Esophagus squamous epithelium (tissue), 5 donors: ENCODE measurements at places on chromosomes 5 and 9.

DNA sequence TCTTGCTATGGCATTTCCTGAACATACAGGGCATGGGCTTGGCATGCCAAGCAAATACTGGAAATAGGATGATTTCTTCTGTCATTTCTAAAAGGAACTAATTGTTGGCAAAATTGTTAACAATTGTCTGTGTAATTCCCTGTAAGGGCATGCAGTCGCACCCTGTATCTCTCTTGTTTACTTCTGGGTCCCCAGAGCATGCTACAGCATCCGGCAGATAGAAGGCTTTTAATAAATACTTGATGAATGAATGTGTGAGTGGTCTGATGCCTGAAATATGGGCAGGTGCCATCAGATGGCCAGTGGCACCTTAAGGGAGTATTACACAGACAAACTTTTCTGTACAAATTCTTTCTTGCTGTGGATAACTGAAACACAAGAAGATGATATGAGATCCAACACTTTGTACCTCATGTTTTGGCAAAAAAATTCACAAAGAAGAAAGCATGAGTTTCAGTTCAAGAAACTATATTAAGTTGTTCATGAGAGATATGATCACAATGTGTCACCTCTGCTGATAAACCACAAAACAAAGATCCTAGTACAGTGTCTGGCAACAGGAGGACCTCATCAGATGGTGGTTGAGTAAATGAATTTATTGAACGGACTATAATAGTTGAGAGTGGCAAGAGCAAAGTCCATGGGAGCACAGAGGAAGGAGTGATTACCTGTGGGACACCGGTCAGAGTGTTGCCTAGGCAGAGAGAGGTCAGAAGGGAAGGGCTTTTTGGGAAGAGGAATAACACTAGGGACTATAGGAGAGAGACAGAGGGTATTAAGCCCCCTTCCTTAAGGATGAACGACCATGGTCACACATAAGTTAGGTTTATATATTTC is 194.2 kb downstream of the ATP10B start:
- no peak for DNase-seq

- DNase-seq: no peak
Measured at GRCh38 chr5:43427306-43427705, 15.1 kb upstream of the CCL28 start.

DNA sequence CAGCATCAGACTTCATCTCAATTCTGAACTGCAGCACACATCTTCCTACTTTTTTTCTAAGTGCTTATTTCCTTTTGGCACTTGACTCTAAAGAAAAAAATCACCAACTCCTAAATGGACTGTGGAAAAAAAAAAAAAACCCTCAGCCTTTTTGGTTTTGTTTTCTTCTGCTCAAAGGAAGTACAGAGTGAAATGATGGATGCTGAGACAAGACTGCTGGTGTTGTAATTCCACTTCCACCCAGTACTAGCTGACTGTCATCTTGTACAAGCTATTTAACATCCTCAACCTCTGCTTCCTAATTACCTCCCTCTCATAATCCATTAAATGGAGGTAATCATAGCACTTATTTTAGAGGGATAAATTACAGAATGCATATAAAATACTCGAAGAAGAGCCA is 171.5 kb upstream of the GNA14 start:
- no peak for DNase-seq

DNA sequence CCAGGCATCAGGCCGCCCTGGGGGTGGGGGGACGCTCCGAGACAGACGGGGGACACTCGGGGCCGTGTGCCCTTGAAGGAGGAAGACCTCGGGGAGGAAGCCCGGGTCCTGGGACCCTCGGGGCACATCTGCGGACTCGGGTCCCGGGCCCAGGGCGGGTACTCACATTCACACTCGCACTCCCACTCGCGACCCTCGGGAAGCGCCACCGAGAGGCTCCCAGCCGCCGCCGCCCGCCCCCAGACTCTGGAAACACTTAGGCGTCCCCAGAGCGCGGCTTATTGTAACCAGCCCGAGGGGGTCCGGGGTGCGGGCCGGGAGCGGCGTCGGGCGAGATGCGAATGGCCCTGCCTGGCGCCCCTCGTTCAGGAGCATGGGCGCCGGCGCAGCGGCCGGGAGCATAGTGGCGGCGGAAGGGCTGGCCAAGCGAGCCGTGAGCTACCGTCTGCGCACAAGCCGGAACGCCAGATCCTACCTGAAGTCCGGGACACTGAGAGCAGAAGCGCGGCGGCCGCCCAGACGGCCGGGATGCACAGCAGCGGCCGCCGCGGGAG is 559 bp downstream of the ROR2 start:
- DNase-seq: no peak

DNA sequence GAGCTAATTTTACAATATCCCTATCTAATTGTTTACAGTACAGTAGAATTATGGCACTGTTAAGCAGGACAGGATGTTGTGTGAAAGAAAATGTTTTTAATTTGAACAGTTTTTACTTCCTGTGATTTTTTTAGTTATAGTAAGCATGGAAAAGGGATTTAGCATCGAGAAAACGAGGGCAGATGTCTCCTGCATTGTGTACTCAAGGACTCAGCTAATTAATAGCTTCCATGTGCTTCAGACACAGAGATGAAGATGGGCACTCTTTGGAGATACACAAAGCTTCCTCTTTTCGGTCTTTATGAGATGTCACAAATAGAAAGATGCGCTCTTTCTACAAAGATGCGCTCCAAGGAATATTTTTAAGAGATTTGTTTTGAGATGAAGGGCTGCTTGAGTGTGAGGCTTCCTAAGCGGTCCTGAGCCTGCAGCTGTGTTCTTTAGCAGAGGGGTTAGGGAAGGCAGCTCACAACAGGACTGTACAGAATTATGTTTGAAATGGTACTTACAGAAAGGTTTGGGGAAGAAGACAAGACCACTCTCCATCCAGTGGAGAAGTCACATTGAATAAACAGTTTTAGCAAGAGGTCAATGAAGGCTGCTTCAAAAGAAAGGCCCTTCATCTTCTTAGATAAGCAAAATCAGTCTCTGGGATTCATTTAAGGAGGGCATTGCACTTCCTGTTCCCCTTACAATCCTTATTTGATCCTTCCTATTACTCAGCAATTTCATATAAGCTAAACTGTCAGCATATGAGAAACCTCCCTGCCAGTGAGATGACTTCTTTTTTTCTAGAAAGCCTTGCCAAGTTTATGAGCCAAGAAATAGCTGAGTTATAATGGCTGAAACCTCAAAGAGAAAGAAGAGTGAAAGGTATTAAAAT is 311.5 kb downstream of the EFNA5 start:
- no peak for DNase-seq

- DNase-seq: no peak
Measured at GRCh38 chr5:168342151-168342825, 50.8 kb downstream of the WWC1 start.

DNA sequence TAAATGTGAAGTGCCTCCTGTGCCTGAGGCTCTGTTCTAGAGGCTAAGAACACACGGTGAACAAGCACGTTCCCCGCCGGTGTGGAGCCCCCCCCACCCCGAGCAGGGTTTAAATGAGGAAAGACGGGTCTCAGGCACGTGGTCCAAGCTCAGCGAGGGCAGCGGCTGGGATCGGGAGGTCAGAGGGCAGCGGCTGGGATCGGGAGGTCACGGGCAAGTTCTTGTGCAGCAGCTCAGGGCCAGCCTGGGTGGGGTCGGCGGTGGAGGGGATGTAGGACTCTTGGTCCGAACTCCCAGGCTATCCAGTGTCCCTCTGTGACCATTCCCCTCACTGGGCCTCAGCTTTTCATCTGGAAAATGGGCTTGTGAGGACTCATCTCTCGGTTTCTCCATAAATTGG is 2.7 kb upstream of the GBGT1 start:
- DNase-seq: no peak

GRCh38 chr9:304519-305185 is 90.0 kb downstream of the DOCK8 start:
- no peak for DNase-seq

DNA sequence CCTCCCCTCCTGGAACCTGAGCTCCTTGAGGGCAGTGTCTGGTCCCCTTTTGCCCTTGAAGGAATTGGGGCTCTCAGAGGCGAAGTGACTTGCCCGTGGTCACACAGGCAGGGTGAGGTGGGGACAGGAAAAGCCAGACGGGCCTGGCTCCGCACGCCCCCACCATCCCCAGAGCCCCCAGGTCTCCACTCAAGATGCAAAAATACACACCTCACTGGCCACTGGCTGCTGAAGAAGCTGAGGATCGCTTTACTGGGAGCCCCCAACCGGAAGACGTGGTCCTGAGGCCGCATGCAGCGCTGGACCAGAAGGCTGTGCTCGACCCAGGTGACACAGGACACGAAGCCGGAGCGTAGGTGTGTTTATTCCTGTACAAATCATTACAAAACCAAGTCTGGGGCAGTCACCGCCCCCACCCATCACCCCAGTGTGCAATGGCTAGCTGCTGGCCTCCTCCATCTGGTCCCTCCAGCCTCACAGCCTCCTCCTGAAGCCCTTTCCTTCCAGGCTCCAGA is 7.6 kb upstream of the AK1 start:
- DNase-seq: no peak

DNA sequence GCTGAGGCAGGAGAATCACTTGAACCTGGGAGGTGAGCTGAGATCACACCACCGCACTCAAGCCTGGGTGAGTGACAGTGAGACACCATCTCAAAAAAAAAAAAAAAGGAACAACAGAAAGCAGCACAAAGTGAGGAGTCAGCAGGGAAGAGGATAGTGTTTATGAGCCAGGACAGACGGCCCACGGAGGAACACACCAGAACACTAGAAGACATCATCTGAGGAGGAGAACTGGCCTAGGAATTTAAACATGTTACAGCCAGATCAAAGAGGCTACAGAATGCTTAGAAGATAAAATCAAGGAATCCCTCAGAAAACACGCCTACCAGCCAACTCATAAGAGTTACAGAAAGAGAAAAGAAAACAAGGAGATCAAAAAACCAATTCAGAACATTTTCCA is 12.2 kb downstream of the UBAC1 start:
- DNase-seq: no peak

- DNase-seq: no peak
Measured at GRCh38 chr9:86599561-86599960, 245.4 kb upstream of the TUT7 start.

DNA sequence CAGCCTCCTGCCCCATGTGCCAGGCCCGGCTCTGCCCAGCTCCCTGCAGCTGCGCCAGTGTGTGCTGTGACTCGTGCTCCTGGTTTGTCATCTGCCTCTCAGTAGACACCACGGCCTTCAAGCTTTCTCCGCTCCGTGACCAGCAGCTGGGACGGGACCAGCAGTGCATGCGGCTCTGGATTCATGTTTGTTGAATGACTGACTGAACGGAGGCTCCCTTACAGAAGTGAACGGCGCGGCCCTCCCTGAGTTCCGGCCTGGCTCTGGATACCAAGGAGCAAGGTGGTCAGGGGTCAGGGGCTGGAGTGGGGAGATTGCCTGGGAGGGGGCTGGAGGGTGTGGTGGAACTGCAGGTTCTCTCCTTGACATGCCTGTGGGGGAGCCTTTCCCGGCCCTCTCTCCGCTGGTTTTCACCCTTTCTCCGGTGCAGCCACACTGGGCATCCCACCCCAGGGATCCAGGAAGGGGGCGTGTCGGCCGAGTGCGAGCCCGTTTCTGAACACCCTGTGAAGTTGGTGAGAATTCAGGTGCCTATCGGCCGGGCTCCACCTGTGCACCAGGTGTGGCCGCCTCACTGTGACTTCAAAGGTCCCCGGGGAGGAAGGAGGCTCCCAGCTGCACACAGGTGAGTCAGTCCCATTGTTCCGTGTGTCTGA is 11.1 kb upstream of the CEP72 start:
- DNase-seq: no peak

- DNase-seq: no peak
Measured at GRCh38 chr9:137685741-137686420, 67.1 kb downstream of the EHMT1 start.

DNA sequence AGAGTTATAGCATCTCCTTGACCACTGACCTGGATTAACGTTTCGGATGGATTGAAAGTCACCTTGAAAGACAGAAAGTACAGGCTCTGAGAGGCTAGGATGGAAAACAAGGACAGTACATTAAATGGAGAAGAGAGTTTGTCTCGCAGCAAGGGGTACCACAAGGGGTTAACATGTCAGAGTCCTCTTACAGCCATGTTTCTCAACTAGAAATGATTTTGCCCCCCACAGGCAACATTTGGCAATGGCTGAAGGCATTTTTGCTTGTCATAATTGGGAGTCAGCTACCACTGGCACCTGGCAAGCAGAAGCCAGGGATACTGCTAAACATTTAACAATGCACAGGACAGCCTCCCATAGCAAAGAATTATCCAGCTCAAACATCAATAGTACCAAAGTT is 90.8 kb upstream of the EQTN start:
- DNase-seq: no peak

- no peak for DNase-seq
Measured at GRCh38 chr9:136403538-136403914, 3.6 kb upstream of the SNAPC4 start.

DNA sequence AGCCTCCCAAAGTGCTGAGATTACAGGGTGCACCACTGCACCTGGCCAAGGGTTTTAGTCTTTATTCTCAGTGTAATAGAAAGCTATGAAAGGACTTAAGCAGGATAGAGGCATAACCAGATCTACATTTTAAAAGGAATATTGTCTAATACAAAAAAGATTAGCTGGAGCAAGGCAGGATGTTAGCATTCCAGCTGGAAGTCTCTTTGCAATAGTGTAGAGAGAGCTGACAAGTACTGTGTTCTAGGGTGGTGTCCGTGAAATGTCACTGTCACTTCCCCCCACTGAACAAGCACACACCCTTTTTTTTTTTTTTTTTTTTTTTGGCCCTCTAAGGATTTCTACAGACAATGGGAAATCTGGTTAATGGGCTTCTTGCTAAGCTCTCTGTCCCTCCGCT is 24.2 kb upstream of the DEPDC1B start:
- no peak for DNase-seq

- DNase-seq: no peak
Measured at GRCh38 chr5:142515036-142515435, 170.9 kb downstream of the FGF1 start.

- no peak for DNase-seq
Measured at GRCh38 chr5:584216-584615, 27.9 kb upstream of the CEP72 start.

DNA sequence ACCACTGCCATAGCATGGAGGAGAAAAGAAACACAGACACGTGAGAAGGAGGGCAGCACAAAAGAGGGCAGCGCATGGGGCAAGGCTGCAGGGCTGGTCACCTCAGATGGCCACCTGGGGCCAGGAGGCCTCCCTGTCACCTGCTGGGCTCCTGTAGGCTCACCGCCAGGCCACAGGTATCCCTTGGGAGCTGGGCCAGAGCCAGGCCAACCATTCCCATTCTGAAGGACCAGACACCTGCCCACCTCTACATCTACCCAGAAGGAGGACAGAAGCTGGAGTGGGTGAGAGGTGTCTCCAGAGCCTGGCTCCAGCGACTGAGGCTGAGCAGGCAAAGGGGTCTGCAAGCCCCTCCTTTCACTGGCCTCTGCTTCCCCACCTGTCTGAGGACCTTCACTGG is 103.1 kb downstream of the PAX5 start:
- DNase-seq: no peak

GRCh38 chr9:79592726-79593493 is 21.1 kb downstream of the TLE4 start:
- no peak for DNase-seq

DNA sequence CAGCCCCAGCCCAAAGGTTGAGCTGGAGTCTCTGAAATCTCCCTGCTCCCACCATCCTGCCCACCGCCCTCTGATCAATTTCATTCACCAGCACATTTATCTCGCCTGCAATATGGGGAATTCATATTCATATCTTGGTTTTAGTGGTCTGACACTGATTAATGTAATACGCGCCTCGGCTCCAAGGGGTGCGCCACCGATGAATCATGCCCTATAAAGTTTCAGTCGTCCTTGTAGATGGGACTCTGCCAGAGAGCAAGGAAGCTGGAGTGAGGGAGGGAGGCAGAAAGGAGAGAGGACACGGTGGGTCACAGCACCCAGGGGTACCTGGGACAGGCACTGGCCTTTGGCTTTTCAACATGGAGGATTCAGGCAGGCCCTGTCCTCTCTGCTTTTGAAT is 8.9 kb downstream of the IRX1 start:
- no peak for DNase-seq
